Ureter (tissue), 1 donor: ENCODE measurements at places on chromosomes 2 and 18. TPM values are rescaled to one million over a fixed set of nuclear protein-coding genes. Genes with fewer than 3 reads are reported as not detected.

The PARD6G gene
- total RNA-seq: 26.4 TPM

- DNase-seq: no peak
Measured at GRCh38 chr2:70448041-70448440, 105.6 kb downstream of the TGFA start.

GRCh38 chr18:47151439-47151838, 1.1 kb upstream of the HDHD2 start:
- DNase-seq: no peak

- DNase-seq: no peak
Measured at GRCh38 chr18:77470569-77471413, 221.1 kb downstream of the GALR1 start.

DNA sequence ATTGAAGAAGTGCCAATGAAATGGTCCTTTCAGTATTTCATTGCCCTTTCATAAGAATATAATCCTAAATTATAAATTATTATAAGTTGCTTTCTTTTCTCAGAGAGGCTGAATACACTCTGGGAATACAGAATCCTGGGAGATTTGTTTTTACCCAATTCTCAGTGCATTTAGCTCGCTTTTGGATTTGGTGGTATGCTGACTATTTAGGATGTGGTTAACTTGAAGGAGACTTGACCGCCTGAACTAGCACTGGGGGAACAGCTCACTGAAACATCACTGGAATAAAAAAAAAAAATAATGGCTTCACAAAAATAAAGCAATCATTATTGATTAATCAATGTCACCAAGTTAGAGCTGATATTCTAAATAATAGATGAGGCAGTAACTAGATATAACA, 10.2 kb downstream of the TNFAIP6 start:
- DNase-seq: no peak

- no peak for DNase-seq
Measured at GRCh38 chr18:47062471-47062870, 27.1 kb upstream of the ELOA2 start.

DNA sequence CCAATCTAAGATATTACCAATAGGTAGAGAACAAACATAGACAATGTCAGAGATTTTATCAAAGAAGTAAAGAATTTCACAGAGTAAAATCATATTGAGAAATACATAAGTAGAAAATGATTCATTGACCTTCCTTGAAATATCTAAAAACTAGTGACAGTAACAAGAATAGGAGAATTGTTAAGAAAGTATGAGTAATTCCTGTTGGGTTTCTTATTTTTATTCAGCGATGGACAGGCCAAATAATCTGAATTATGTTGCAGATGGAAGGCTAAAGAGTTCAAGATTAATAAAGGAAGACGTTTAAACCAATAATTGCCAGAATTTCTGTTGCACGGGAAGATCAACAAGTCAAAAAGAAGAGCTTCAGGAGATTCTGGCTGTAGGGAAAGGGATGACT, 163.4 kb upstream of the RASGRP3 start:
- no peak for DNase-seq

- no peak for DNase-seq
Measured at GRCh38 chr2:24253303-24253919, 78.6 kb downstream of the FAM228A start.

DNA sequence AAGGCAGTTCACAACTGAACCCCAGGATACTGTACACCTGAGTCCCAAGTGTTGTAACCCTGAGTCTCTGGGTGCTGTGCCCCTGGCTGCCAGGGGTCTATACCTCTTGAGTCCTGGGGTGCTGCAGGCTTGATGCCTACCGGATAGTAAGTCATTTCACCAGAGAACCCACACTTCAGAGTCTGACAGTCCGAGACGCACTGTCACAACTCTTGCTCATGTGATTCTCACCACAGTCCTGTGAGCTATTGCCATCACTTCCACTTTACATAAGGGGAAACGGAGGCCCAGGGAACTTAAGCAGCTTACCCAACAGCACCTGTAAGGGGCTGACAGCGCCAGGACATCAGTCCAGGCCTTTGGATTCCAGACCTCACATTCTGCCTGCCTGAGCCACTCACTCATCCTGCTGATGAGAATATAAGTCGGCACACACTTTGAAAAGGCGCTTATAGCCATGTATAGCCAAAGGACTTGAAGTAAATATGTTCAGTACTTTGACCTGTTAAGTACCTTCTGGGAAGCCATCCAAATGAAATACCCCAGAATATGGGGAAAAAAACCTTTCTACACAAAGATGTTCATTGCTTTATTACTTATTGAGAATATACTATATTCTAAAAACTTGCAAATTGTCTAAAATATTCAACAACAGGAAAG, 180.7 kb upstream of the ID2 start:
- DNase-seq: no peak
